ENCODE measurements at places on chromosomes 11 and 22.

DNA sequence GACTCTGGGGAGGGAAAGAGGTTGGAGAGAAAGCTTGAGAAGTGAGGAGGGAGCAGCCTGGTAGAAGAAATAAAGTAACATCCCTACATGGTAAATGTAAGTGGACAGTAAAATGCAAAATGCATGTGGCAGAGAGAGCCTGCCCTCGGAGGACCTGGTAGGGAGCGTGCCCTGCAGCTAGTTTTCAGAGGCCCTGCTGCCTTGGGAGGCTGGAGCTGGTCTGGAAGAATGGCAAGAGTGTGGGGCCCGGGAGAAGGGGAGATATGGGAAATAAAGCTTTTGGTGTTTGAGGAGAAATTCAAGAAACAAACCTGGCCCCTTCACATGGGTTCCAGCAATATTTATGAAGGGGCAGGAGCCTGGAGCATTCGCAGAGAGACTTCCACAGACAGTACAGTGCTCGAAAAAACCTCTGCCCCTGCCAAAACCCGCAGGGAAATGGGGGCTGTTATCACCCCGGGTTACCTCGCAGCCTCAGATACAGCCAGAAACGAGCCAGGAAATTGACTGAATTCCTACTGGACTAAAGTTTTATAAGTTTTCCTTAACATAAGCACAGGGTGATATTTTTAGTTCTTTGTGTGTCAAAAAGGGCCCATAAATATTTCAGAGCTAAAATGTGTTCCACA lies 363.0 kb downstream of the TENM4 start:
- no peak for DNase-seq

GRCh38 chr22:19845054-19845722 lies 9.5 kb downstream of the GNB1L start:
- DNase-seq = no peak

GRCh38 chr11:3056296-3057068 lies 741 bp downstream of the CARS1 start:
- DNase-seq = no peak

DNA sequence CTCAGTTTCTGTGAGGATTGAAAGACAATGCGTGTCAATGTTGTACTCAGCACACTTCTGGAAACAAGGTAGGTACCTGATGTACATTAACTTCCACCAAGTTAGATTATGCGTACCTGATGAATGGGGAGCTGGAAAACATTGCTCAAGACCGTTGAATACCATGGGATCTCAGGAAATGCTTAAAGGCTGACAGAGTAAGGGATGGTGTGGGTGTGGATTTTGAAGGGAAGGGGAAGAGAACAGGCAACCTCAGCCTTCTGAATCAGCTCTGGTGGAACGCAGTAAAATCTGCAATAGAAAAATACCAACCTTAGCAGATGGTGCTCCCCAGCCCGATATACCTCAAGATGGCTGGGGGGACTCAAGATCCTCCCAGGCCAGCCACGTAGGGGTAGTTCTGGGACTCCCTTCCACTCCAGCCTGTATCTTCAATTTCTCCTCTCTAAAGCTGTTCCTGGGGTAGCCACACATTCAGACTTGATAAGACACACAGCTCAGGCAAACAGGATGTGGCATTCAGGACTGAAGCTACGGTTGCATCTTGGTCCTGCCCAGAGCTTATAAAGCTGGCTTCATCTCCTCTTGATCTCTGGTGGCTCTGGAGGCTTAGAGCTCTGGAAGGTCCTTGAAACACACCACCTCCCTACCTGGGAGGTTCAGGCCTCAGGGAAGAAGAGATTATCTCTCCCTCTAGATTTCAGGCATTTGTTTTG lies 111.8 kb downstream of the CTNND1 start:
- peak; percentile 18 for DNase-seq

GRCh38 chr11:116875194-116875593 lies 37.8 kb upstream of the APOA1 start:
- no peak for DNase-seq

DNA sequence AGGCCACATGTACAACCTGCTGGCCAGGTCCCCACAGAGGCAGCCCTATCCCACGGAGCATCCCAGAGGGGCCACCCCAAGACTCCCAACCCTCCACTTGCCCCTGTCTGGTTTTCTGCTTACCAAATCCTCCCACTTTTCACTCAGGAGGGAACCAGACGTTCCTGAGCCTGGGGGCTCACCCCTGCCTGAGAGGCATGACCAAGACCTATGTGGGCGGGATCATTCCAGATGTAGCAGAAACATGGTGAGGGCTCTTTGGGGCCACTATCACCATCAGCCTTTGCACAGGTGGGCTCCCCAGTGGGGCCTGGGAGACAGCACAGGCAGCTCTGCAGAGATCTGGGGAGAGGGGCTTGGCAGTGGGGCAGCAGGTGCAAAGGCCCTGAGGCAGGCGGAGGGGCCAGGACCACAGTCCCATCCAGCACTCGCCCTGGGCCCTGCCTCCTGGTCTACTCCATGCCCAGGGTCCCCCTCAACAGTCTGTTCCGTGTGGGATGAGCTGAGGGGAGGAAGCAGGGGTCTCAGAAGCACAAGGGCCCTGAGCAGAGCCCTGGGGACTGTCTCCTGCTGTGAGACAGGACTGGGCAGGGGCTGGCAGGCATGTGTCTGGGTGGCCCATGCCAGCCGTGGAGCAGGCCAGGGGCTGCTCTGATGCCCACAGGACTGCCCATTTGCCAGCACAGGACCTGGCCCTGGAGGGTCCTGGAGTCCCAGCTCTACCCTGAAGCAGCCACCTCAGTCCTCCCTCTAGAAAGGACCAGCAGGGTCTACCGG lies 9.4 kb downstream of the PIM3 start:
- DNase-seq = no peak

DNA sequence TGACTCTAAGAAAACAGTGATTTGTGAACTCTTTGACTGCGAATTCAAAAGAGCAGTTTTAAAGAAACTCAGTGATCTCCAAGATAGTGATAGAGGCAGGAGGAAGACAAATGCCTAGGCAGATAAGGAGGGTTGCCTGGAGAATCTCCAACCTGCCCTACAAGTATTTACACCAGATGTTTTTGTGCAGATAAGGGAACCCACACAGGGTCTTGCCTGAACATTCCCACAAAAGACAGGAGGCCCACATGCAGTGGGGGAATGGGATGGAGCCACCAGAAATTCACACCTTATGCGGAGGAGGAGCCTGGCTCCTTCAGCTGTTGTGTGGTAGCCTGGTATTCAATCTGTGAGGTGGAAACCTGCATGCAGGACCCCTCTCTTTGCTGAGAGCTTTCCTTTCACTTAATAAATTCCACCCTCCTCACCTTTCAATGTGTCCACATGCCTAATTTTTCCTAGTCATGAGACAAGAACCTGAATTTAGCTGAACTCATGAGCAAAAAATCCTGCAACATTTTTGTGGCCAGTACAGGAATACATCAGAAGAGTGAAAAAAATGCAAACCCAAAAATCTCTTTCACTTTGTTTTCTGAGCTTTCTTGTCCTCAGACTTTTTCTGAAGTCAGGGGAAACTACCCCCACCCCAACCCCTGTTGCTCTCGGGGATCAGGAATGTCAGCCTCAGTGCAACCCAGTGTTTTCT lies 8.1 kb upstream of the GLYAT start:
- DNase-seq = peak; percentile 32

GRCh38 chr11:132551016-132551415 lies 981.3 kb downstream of the OPCML start:
- no peak for DNase-seq

- no peak for DNase-seq
Measured at GRCh38 chr11:128694618-128695481, 978 bp downstream of the FLI1 start.

- DNase-seq = no peak
Measured at GRCh38 chr11:924406-925157, 1.1 kb upstream of the AP2A2 start.

- DNase-seq = no peak
Measured at GRCh38 chr22:33605666-33606065, 314.6 kb downstream of the LARGE1 start.
